Cortex of kidney (tissue), 1 donor: ENCODE measurements at places on chromosomes 3 and 15.

DNA sequence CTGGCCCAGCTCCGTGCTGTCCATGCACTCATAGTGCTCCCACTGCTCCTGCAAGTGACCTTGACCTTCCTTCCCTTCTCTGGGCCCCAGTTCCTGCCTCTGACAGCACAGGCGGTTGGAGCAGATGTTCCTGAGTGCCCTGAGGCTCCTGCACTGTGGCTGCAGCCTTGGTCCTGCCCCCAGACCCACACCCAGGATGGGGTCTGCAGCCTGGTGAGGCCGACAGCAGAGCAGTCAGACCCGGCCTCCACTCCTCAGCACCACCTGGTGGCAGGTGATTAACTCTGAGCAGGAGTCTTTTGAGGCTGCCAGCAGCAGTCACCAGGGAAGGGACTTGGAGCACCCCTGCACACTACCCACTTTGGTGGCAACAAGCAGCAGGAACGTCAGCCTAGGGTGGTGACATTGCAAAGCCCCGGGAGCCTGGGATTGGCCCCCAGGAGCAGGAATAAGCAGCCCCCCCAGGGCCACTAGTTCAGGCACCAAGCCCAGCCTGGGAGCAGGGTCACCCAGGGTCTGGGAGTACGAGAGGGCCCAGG is 64.6 kb downstream of the CYP11A1 start:
- no peak for DNase-seq

DNA sequence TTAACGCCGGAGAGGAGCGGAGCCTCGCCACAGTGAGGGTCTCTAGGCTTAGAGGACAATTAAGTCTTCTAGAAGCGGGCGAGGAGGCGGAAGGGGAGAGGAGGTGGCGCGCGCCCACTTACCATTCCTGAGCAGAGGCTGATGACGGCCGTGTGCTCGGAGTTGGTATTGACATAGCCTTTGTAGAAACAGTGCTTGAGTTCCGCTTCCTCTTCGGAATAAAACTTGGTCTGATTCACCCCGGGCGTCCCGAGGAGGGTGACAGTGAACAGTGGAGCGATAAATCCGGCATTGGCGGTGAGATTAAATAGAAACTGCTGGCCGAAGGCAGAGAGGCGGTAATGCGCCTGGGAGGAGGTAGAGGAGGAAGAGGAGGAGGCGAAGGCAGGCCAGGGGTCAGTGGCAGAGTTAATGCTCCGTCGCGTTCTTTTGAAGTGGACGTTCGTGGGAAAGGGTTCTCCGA is 1.3 kb downstream of the ADAMTS9 start:
- DNase-seq = no peak

DNA sequence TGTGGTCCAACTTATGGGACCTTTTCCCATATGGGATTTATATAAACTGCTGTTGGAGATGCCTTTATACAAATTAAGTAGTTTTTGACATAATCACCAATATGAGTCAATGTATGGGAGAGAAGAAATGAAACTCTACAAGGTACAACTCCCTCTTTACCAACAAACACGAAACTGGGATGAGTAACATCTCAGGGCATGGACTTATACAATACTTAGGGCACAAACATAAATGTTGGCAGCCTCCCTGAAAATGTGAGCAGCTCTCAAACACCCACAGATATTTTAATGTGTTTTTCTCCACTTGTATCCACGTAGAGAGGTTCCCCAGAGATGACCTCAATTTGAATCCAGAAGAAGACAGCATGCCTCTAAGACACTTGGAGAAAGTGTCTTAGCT is 161.6 kb downstream of the MAGI1 start:
- DNase-seq = no peak

GRCh38 chr15:38647683-38648082 is 83.1 kb upstream of the RASGRP1 start:
- DNase-seq = no peak

- DNase-seq = no peak
Observed at GRCh38 chr15:100078511-100079220, 263.1 kb downstream of the ADAMTS17 start.

DNA sequence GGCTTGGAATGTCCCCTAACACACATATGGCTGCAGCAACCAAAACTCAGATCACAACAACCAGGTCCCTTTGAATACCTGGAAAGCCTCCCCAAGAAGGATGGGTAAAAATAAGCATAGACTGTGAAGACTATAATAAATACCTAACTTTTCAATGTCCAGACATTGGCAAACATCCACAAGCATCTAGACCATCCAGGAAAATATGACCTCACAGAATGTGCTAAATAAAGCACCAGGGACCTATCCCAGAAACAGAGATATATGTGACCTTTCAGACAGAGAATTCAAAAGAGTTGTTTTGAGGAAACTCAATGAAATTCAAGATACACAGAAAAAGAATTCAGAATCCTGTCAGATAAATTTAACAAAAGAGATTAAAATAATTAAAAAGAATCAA is 109.2 kb downstream of the NEDD4 start:
- DNase-seq = no peak

DNA sequence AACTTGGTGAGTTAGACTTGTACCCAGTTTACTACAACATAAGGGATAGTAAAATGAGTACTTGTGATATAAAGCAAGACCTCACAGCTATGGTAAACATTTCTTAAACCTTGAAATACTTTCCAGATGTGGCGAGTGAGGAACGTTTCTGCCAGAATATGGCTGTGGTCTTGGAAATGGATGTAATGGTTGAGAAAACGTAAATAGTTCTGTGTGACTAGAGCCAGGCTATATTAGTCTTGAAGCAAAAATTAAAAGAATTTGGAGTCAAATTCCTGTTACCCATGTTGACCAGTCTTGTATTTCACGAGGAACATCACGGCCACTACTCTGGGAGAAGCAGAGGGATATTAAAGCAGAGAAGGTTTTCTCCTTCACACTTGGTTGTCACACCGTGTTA is 15.3 kb downstream of the OR4F15 start:
- no peak for DNase-seq

GRCh38 chr3:72017311-72017710 is 232.4 kb upstream of the PROK2 start:
- no peak for DNase-seq

DNA sequence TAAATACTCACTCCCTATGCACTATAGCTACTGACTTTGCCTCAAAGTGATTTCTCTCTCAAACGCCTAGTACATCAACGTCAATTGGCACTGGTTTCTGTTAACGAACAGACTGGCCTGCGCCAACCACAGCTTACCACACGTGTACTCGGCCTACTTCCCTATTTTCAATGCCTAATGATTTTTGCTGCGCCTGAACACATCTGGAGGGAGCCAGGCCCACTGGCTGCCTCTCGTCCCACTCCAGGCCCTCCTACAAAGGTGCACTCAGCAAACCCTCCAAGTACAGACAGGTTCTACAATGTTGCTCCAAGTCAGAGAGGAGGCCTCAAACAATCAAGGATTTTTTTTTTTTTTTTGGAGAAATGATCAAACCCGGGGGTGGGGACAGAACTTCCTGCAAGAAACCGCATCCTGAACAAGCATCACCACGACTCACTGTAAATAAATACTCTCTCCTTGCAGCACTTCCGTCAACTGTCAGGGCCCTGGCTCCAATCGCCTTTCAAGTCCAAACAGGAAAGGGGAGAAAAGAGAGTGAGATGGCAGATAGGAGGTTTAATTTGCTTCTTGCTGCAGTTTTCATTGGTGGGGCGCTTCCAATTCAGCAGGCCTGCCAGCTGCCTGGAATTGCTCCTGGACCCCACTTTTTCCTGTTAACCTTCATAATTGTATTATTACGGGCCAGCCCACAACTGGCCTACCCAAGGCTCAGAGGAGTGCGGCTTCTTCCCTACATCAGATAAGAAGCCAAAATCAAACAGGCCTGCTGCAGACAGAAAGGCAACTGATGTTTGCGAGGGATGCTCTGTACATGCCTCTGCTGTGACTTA is 139.3 kb downstream of the FOXP1 start:
- DNase-seq = no peak
